ENCODE measurements at places on chromosomes 7 and 10.

GRCh38 chr10:70142555-70142954 is 3.9 kb downstream of the TYSND1 start:
- DNase-seq = no peak

- peak; percentile 69 for DNase-seq
These were observed at the start of gene WDR11 for GRCh38 chr10:120850911-120851865. TSS of gene WDR11 (plus strand) at chr10:120851362. CDS start at chr10:120851421, 59 bp downstream.

DNA sequence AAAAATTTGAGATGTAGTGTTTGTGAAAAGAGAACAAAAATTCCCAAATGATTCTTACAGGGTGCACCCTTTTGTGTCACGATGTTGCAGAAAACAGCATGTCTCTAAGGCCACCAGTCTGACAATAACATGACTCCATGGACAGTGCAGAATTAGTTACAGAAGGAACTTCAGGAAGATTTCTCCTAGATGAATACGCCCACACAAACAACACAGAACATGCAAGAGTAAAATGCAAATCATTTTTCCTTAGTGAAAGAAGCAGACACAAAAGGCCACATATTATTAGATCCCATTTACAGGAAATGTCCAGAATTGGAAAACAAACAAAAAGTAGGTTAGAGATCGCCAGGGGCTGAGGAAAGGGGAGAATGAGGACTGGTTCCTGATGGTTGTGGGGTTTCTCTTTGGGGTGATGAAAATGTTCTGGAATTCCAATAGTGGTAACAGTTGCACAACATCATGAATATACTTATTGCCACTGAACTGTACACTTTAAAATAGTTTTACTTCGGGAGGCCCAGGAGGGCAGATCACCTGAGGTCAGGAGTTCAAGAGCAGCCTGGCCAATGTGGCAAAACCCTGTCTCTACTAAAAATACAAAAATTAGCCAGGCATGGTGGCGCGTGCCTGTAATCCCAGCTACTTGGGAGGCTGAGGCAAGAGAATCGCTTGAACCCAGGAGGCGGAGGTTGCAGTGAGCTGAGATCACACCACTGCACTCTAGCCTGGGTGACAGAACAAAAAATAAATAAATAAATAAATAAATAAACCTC is 10.2 kb downstream of the ZC3HAV1 start:
- DNase-seq = no peak

- no peak for DNase-seq
These were observed 161.7 kb upstream of the PLXDC2 start for GRCh38 chr10:19654576-19654975.

- peak; percentile 60 for DNase-seq
These were observed 8.7 kb upstream of the ASB4 start for GRCh38 chr7:95476904-95477594.

DNA sequence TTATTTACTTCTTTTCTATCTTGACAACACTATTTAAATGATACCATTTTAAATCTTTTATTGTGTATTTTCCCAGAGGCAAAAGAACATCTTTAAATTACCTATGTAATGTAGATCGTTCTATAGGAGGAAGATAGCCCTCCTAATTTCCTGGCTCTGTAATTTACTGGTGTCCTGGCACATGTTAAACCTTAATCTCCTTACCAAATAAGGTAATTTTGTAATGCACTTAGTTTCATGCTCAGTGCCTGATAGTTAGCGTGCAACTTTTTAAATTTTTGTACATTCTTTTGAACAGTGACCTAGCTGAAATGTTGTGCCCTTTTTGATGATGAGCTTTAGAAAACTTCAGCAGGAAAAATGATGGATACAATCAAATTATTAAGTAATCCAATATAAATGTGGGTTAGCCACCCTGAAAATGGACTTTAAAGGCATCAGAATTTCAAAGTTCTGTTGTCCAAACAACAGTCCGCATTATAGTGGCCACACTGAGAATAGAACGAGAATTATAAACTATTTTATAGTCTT is 81.4 kb downstream of the ABCB5 start:
- no peak for DNase-seq

DNA sequence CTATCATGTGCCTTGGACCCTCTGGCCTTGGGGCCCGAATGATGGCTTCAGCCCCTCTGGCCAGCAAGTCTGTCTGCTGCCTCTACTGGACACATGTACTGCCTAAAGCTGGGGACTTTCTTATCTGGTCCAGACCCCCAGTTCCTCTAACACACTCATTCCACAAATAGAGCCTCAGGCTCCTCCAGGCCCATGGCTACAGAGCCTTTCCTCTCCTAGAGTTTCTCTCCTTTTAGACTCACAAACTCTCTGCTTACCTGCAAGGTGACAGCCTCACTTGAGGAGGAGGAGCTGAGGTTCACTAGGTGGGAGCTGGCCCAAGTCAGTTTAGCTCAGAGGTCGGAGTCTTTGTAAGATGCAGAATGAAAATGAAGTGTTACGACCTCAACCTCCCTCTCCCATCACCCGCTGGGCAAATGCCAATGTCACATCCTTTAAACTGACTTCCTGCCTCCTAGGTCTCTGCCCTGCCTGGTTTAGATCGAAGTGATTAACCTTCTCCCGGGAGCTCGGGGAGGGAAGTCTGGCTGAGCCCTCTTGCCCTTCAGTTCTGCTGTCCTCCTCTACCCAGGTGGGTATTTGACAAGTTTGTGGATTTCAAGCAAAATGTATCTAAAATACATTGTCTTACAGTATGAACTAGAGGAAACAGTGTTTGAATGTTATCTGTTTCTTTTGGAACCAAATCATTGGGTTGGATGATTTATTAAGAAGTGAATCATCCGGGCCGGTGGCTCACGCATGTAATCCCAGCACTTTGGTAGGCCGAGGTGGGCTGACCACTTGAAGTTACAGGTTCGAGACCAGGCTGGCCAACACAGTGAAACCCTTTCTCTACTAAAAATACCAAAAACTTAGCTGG is 71.9 kb upstream of the TNS3 start:
- no peak for DNase-seq

DNA sequence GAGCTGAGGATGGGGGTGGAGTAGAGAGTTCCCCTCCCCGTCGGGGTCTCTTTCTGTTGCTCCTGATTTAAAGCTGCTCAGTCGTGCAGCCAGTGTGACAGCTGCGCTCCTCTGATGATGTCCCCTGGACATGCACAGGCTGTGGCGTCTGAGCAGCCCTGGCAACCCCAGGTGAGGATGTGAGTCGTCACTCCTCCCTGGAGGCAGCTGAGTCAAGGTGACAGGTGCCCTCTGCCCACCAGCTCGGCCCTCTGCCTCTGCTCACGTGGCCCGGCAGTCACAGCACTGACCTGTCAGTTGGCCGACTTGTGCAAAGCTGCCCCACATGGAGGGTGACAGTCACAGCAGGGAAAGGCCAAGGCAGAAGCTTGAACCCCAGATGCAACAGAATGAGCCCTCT is 33.9 kb downstream of the ANXA8 start:
- no peak for DNase-seq

- DNase-seq = no peak
These were observed 114.6 kb upstream of the MEOX2 start for GRCh38 chr7:15801041-15801440.

DNA sequence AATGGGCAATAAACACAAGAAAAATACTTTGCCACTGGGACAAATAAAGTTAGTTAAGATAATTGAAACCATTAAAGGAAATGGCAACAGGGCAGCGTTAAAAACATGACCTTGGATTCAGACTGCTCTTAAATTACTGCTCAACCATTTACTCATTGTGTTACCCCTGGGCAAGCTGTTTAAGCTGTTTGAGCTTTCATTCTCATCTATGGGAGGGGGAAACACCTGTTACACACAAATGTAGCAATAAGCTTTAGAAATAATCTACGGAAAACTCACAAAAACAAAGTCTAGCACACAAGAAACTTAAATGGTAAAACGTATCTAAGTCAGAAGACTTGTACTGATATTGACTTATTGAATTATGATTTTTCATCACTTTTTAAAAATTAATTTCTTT is 137.1 kb downstream of the KMT2E start:
- no peak for DNase-seq

GRCh38 chr10:101071267-101071884 is 9.6 kb downstream of the KAZALD1 start:
- peak; percentile 32 for DNase-seq

- no peak for DNase-seq
These were observed 55.9 kb downstream of the LRRC18 start for GRCh38 chr10:48883701-48884100.

GRCh38 chr10:68301790-68302502 is 29.9 kb upstream of the HNRNPH3 start:
- DNase-seq = peak; percentile 40

DNA sequence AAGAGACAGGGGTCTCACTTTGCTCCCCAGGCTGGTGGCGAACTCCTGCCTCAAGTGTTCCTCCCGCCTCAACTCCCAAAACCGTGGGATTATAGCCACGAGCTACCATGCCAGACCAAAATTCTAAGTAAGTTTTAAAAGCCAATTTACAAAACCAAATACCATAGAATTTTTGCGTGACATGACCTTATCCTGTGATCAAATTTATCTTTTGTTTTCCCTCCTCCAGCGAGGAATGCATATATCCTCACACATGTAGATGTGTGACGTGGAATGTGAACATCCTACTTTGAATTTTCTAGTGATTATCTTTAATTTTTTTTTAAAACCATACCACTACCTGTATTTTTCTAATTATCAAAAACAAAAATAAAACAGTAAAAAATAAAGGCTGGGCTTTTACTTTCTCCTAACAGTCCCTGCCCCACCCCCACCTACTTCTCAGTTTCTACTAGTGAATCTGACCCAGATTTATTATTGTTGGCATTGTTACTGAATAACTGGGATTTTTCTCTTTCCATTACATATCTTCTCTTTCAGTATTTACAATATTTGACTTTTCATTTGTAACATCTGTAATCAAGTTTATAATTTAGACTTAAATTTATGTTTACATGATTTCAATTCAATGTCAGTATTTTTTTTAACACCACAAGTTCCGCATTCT is 26.0 kb downstream of the CYTH3 start:
- no peak for DNase-seq

- DNase-seq = no peak
These were observed 80.8 kb downstream of the ALOX5 start for GRCh38 chr10:45454859-45455258.

- DNase-seq = no peak
These were observed 42.9 kb downstream of the ANTXRL start for GRCh38 chr10:46329690-46330016.

DNA sequence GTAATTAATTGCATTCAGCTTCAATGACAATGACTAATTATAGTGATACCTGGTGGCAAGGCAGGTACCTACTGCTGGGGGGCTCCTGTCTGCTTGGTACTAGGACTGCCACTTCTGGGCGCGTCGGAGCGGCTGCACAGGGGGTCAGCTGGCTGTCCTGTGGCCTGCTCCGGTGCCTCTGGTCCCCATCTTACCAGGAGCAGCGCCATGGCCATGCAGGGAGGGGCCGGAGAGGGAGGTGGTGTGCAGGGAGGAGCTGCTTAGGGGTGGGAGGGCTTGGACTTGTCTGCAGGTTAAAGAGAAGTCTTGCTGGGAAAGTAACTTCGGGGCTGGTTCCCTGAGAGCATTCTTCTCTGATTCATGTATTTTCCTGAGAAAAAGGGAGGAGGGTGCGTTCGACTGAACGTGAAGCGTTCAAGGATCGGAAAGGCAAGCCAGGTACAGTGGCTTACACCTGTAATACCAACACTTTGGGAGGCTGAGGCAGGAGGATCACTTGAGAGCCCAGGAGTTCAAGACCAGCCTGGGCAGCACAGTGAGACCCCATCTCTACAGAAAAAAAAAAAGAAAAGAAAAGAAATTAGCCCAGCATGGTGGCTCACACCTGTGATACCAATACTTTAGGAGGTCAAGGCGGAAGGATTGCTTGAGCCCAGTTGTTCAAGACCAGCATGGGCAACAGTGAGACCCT is 15.4 kb downstream of the CUX1 start:
- no peak for DNase-seq

DNA sequence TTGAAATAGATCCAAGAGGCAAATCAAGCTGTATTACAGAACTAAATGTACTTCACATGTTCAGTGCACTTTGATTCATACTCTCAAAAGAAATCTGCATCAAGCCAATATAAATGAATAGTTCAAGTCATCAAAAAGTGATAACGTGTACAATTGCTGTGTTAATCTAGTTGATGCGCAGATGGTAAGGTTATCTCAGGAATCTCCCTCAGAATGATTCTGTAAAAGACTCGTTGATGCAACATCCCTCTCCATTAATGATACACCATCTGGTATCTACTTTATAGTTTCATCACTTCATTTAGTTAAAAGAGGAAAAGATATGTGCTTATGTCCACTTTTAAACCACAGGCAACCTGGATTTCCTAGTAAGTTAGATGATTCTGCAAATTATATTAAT is 200.6 kb downstream of the CHCHD3 start:
- DNase-seq = no peak

- no peak for DNase-seq
These were observed 73.4 kb downstream of the SRPK2 start for GRCh38 chr7:105315357-105315756.

GRCh38 chr7:157488966-157489365 is 152.2 kb downstream of the DNAJB6 start:
- no peak for DNase-seq

GRCh38 chr7:108094933-108095710 is 35.0 kb downstream of the LAMB4 start:
- no peak for DNase-seq

DNA sequence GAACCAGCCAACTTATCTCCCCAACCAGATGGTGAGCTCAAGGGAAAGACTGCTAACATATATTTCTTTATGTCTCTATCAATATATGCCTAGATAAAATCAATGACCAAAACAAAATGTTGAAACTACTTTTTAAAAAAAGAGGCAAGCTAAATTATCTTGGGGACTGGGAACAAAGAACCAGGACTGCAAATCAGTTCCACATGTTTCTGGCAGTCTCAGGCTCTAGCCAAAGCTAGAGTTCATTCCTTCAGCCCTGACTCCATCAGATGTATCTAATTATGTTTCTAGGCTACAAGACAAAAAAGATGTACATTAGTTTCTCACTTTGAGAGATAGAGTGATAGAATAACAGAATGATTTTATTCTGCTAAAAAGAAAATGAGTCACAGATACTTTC is 1290.3 kb upstream of the SORCS1 start:
- DNase-seq = no peak

DNA sequence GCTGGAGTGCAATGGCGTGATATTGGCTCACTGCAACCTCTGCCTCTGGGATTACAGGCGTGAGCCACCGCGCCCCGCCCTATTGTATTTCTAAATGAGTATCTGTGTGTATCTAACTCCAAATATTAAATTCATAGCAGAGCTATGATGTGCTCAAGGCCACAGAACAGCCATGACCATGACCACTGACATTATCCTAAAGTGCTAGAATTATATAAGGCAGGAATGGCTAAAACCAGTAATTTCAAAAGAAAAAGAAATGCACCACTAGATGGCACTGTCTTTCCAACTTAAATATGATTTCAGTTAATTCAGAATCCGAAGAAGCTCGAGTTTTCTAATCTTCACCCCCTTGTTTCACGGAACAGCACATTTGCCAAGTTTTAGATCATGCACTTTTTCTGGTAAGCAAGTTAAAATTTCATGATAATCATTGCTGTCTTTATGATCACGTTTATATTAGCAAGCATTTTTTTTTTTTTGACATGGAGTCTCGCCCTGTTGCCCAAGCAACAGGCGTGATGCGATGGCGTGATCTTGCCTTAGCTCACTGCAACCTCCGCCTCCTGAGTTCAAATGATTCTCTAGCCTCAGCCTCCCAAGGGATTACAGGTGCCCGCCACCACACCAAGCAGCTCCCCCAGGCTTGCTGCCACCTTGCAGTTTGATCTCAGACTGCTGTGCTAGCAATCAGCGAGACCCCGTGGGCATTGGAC is 65.3 kb downstream of the OR13A1 start:
- DNase-seq = peak; percentile 69
